ENCODE measurements at places on chromosomes 4 and X.

- DNase-seq: no peak
Observed at GRCh38 chrX:1026263-1027015, 186.0 kb downstream of the CRLF2 start.

- DNase-seq: no peak
Observed at GRCh38 chr4:153780876-153781275, 8.0 kb downstream of the SFRP2 start.

GRCh38 chr4:153160821-153161220 lies 43.4 kb upstream of the TRIM2 start:
- no peak for DNase-seq

GRCh38 chrX:24506082-24506481 lies 41.0 kb downstream of the PDK3 start:
- DNase-seq: no peak

GRCh38 chr4:32544846-32545245 lies 1824.7 kb downstream of the PCDH7 start:
- no peak for DNase-seq

DNA sequence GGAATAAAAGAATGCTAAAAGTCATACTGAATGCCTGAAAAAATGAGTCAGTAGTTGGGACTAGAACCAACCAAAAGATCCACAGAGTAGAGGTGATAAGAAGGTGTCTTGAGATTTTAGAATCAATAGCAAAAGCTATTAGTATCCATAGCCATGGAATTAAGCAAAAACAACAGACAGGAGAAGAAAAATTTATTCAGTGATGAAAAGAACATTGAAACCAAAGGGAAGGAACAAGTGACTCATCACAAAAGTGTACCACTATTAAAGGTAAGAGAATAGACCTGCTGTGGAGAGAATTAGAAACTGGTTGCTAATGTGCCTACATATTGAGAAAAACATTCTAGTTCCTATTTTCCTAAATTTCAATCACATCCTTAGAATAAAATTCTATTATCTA lies 182.0 kb upstream of the NEIL3 start:
- DNase-seq: no peak

GRCh38 chr4:173528378-173529321 lies 1.4 kb downstream of the HAND2 start:
- DNase-seq: no peak

DNA sequence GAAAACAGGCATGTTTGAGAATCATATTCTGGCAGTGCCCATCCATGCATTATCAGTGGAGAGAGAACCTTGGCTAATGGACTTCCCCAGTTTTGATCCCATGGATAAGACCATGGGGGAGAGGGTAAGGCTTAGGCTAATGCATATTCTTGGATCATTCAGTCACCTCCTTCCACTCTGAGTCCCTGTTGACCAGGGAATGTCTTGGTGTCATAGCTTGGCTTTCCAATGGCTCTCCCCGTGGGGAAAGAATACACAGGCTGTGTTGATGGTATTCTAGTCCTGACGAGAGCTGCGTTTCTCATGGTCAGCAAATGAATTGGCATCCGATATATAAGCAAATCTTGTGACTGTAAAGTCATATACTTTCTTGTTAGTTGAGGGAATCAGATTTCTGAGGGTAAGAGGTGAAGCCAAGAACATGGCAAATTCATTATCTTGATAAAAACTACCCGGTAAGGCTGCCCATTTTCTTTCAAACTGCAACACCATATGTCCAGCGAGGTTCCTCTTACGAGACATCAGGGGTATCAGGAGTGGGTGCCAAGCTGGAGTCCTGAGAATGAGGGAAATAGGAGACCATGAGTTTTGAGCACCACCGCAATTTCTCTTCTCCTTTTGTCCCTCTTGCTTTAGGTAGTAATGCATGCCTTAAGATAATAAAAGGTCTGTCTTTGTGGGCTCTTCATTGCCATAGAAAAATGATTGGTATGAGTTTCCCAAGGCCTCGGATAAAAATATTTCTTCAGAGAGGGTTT lies 18.0 kb downstream of the RHOH start:
- DNase-seq: no peak

GRCh38 chr4:81796790-81797528 lies 325.3 kb upstream of the RASGEF1B start:
- no peak for DNase-seq

- no peak for DNase-seq
Observed at GRCh38 chr4:143771269-143771668, 70.8 kb upstream of the FREM3 start.

GRCh38 chr4:2925931-2926860 lies 37.0 kb downstream of the NOP14 start:
- DNase-seq: no peak

DNA sequence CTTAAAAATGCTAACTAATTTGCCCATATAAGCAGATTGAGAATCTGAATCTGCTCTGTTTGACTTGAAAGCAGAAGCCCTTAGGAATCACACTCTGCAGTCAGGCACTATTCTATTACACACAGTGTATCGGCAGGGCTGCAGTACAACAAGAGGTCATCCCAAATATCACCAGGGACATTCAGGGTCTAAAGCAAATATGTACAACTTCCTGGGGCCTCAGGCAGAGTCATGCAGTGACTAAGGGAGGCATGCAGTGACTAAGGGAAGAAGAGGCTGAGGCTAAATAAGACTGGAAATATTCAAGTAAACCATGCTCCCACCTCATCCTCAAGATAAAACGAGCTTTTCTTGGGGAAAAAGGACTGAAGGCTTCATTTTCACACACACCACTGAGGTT lies 20.9 kb downstream of the MAPK10 start:
- DNase-seq: no peak

DNA sequence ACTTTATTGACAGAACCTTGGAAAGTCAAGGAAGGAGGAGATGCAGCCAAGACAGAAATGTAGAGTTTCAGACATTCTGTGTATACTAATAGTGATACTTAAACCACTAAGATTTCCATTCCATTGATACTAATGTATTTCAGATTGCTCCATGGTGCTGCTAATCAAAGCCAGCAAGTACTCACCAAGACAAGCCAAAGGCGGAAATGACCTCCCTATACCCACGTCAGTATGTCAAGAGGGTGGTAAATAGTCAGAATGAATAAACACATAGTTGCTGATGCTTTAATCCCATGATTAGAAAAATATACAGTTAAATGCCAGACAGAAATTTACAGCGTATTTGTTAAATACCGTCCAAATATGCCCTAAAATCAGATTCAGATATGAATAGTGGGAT lies 417.8 kb upstream of the INTU start:
- DNase-seq: no peak

DNA sequence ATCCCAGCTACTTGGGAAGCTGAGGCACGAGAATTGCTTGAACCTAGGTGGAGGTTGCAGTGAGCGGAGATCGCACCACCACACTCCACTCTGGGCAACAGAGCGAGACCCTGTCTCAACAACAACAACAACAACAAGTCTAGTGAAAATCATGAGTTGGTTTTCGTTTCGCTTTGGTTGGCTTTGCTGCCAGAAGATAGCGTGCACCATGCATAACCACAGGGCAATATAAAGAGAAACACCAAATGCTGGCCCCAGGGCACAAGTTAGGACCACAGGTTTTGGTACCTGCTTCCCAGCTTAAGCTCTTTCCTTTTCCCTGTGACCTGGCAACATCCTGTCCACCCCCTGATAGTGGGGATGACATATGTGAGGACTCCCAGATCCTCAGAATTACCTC lies 21.5 kb upstream of the HMGB3 start:
- no peak for DNase-seq

- no peak for DNase-seq
Observed at GRCh38 chr4:84501721-84502267, 2.7 kb upstream of the NKX6-1 start.

GRCh38 chr4:145177906-145178538 lies 2.4 kb downstream of the OTUD4 start:
- DNase-seq: no peak
